ENCODE measurements at places on chromosomes 6 and 20. TPM values are rescaled to one million over a fixed set of nuclear protein-coding genes. Genes with fewer than 3 reads are reported as not detected.

The PLCB4 gene
- 1.8 TPM for polyA plus RNA-seq

The TSPO2 gene
- polyA plus RNA-seq: 0.42 TPM

The COL21A1 gene
- polyA plus RNA-seq: 0.30 TPM

The AKIRIN2 gene
- 9.0 TPM for polyA plus RNA-seq

The HLA-A gene
- polyA plus RNA-seq: 220 TPM

The IL20RA gene
- 7.0 TPM for polyA plus RNA-seq

The MCM9 gene
- polyA plus RNA-seq: 5.0 TPM

The RPL10A gene
- polyA plus RNA-seq: 1,039 TPM

The HCRTR2 gene
- polyA plus RNA-seq: not detected
